ENCODE measurements at places on chromosomes 2 and 18.

DNA sequence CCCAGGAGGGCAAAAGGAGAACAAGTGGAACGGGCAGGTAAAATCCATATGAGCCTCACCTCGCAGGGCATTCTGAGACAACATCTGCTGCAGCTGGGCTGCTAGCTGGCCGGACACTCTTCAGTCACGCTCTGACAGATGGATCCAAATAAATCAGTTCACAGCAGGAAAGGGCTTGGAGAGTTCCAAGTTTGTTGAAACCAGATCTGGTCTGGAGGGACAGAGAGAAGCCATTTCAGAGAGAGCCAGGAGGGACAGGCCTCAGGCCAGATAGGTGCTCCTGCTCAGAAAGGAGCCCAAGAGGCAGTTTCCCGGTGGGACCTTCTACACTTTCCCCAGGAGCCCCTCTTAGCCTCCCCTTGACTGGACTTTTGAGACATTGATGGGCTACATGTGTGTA, 28.2 kb upstream of the TNP1 start:
- DNase-seq, result no peak

DNA sequence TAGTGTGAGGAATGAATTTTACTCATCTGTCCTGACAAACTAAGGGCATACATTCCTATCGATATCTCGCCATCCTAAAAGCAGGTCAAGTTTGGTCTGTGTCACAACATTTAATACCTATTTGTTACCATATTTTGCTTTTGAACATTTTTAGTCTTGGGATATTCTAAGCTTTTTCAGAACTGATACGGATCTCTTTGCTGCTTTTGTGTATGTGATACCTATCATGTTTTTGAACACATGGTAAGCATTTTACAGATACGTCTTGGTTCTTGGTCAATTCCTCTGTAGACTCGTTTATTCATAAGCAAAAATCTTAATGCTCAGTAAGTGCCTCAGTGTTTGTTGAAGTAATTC, 592 bp downstream of the ZNF397 start:
- no peak for DNase-seq

DNA sequence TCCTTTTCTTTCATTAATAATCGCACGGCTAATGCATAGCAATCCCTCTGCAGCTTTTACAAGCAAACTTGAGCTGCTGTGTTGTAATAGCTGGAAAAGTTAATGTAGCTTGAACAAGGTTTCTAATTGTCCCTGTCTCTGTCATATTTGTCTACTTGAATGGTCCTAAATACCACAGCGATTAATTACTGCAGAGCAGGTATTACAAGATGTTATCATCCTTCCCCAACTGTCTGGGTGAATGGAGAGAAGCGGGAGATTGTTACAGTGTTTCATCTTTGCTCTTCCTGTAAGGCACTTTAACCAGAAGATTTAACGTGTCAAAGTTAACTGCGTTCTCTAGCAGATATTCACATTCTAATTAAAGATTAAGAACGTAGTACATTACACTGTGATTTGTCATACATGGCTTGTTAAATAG, 422.2 kb upstream of the POU3F3 start:
- no peak for DNase-seq

- DNase-seq, result peak; percentile 10
Observed at GRCh38 chr2:62527478-62528210, 21.6 kb upstream of the TMEM17 start.

GRCh38 chr2:149661844-149662243, 74.3 kb upstream of the MMADHC start:
- DNase-seq, result peak; percentile 59

GRCh38 chr2:159551806-159552205, 64.5 kb downstream of the BAZ2B start:
- no peak for DNase-seq

GRCh38 chr2:106030287-106031268, 163.5 kb downstream of the UXS1 start:
- DNase-seq, result peak; percentile 49

GRCh38 chr18:57844319-57844718, 41.2 kb upstream of the ATP8B1 start:
- no peak for DNase-seq

GRCh38 chr2:118982039-118982438, 40.0 kb downstream of the MARCO start:
- no peak for DNase-seq

- no peak for DNase-seq
Observed at GRCh38 chr2:3664118-3664517, 6.1 kb downstream of the ALLC start.
